ENCODE measurements at places on chromosomes 1 and 21. TPM values are rescaled to one million over a fixed set of nuclear protein-coding genes. Genes with fewer than 3 reads are reported as not detected.

DNA sequence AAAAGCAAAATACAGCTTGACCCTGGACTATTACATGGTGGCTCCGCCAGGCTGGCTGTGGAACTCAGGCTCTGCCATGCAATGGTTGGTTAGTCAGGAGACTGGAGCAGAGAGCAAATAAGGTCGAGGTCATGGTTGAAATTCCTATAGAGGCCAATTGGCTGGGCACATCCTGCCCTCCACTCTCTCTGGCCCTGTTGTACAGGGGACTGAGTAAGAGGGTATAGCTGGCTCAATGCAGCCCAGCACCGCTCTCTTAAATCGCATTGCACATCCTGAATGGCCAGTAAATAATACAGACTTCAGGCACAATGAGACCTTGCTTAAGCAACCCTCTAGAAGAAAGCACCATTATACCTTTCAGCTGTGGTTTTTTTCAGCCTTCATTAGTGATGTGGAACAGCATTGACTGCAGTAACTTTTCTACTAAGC, 59.3 kb upstream of the PPP2R5A start:
- H3K27ac ChIP-seq = no peak overlapping the region
- no peaks in the 10 kb centered on the region for H3K4me1 ChIP-seq
- no peak overlapping the region for H3K4me3 ChIP-seq
- H3K36me3 ChIP-seq = no peaks in the 10 kb centered on the region
- no peaks in the 10 kb centered on the region for H3K27me3 ChIP-seq
- no peak for DNase-seq

GRCh38 chr1:3213730-3214129, 144.7 kb downstream of the PRDM16 start:
- H3K4me1 ChIP-seq = peaks cover 1% of the 10 kb centered on the region
- no peak for DNase-seq
- H3K27ac ChIP-seq = no peak overlapping the region
- H3K27me3 ChIP-seq = no peaks in the 10 kb centered on the region

- no peak overlapping the region for H3K4me3 ChIP-seq
- H3K36me3 ChIP-seq = peaks cover 2% of the 10 kb centered on the region
- H3K27me3 ChIP-seq = no peaks in the 10 kb centered on the region
Observed at GRCh38 chr1:39522661-39523567, 31.5 kb downstream of the BMP8A start.

The P3H1 gene
- 5.1 TPM for total RNA-seq

DNA sequence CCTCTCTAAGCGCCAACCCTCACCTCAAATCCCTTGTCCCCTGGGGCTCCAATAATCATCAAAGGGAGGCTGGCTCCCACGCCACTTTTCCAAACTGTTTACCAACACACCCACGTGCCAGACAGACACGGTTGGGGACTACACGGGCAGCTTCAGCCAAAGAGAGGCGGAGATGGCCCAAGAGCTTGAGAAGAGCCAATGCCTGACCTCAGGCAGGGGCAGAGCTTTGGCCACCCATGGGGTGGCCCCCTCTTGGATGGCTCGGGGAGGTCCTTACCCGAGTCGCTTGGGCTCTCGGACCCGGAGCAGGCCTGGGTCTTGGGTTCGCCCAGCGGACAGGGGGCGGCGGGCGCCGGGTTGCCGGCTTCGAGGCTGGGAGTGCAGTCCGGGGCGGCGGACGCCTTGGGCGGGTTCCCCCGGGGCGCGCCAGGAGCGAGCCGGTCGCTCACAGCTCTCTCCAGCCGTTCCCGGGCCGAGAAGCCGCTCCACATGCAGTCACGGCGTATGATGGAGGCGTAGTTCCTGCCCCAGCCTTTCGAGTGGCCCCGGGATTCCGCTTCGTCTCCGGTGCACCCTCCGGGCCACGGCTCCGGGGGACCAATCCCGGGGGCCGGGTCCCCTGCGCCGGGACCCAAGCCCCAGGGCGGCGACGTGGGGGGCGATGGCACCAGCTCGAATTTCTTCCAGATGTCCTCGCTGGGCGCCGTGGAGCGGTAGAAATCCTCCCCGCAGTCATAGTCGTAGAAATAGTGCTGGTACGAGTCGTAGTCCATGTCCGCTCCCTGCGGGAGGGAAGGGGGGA, 854 bp downstream of the MYCL start:
- peak overlapping the region; percentile 75 for H3K4me3 ChIP-seq
- DNase-seq = no peak
- peaks cover 7% of the 10 kb centered on the region for H3K27me3 ChIP-seq

GRCh38 chr1:79363430-79363829, 356.9 kb upstream of the ADGRL4 start:
- H3K36me3 ChIP-seq = no peaks in the 10 kb centered on the region
- no peak overlapping the region for H3K4me3 ChIP-seq
- no peaks in the 10 kb centered on the region for H3K27me3 ChIP-seq
- no peaks in the 10 kb centered on the region for H3K4me1 ChIP-seq
- DNase-seq = no peak

The CFHR1 gene
- total RNA-seq = not detected

DNA sequence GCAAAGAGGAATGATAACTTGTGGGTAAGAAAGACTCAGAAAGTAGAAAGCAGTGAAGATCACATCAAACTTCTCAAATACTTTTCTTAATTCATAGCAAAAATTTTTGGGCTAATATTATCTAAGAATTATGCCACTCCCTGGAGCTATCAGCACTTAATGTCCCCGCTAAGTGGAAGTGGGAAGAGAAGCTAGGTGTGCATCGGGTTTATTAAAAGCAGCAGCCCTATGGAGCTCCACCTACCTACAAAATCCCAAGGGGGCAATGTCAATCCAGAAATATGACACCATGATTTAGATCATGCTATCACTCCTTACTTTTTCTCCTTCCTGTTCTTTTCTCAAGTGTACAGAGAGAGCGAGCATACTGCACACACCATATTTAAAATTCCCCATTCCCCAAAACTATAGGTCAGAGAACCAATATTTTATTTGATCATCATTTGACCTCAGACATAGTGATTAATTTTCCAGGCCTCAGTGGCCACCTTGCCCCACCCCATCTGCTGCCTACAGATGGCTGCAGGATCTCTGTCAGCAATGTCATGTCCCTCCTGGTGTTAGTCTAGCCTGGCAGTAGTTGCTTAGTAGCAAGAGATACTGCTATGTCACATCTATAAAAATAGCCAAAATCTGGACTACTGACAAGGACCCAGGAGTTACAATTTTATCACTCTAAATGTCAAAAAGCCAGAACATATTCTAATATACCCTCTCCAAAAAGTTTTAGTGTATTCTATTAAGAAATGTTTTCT, 66.6 kb downstream of the MAP3K21 start:
- DNase-seq = no peak
- H3K4me3 ChIP-seq = no peak overlapping the region
- H3K36me3 ChIP-seq = no peaks in the 10 kb centered on the region

DNA sequence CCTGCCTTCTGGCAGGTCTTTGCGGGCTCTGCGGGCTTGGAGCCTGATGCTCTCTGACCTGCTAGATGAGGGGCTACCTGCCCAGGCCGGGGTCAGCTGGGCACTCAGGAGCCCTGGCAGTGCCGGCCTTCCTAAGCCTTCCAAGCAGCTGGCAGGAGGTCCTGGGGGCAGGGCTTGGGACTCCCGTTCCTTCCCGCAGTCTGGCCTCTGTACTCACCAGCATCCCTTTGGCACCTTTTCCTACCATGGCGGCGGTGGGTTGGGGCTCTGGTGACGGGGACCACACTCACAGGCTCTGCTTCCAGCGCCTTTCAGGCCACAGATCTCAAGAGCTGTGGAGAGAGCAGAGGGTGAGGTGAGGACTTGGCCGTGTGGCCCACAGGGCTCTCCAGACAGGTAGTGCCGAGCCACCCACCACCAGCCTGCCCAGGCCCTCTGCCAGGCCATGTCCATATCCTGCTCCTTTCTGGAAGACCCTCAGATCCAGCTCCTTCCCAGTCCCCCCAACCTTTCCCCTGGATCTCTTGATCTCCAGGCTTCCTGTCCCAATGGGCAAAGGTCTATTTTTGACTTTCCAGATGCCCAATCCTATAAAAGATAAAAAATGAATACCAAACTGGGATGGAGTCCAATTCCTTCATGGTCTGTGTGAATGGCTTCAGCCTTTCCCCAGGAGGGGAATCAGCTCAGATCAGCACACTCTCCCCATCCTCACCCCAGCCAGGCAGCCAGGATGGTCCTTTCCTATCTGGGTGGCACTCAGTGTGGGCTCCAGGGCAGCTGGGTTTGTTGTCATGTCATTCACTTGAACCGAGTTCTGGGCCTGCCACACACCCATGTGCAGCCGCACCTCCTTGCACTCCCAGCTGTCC, 7.0 kb downstream of the SLC6A9 start:
- no peaks in the 10 kb centered on the region for H3K36me3 ChIP-seq
- H3K27me3 ChIP-seq = no peaks in the 10 kb centered on the region
- H3K4me3 ChIP-seq = no peak overlapping the region
- H3K27ac ChIP-seq = no peak overlapping the region
- DNase-seq = peak; percentile 48

GRCh38 chr21:25560271-25560685, 47.0 kb downstream of the MRPL39 start:
- no peak overlapping the region for H3K27ac ChIP-seq
- H3K36me3 ChIP-seq = peaks cover 3% of the 10 kb centered on the region
- no peaks in the 10 kb centered on the region for H3K27me3 ChIP-seq
- H3K4me3 ChIP-seq = no peak overlapping the region
- no peak for DNase-seq

The BSDC1 gene
- 29.5 TPM for total RNA-seq

The COL9A2 gene
- total RNA-seq = 0.15 TPM

DNA sequence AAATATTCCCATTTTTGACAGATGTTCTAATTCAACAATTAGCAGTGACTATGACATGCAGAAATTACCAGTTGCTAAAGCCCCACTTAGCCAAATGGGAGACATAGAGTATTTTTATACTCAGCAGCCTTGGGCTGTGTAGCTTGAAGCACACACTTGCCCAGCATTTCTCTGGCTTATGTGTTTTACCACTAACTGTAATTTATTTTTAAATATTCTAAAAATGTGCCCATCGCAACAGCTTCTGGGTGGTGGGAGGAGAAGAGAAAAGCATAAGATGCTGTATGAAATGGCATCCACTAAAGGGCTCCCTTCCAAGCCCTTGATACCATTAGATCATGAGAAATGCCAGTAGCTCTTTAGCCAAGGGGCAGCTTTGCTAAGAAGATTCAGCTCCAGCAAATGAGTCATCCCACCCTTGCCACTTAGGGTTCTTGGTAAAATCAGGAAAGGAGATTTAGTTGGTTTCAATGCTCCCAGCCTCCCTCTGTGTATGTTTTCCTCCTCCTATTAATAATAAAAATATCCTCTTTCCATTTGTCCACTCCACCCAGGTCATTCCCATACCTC, 462.7 kb upstream of the DEPDC1 start:
- no peaks in the 10 kb centered on the region for H3K27me3 ChIP-seq
- no peaks in the 10 kb centered on the region for H3K4me1 ChIP-seq
- DNase-seq = no peak
